ENCODE measurements at places on chromosomes 3 and 15. TPM values are rescaled to one million over a fixed set of nuclear protein-coding genes. Genes with fewer than 3 reads are reported as not detected.

The EBLN2 gene
- total RNA-seq, result 22.5 TPM

The ARRDC4 gene
- 43.8 TPM for total RNA-seq

The MKRN3 gene
- total RNA-seq, result 53.5 TPM

The DPPA2 gene
- not detected for total RNA-seq

The CLK3 gene
- 59.2 TPM for total RNA-seq

The GABRB3 gene
- 135 TPM for total RNA-seq

The TP53BP1 gene
- total RNA-seq, result 258 TPM

The CLDN18 gene
- not detected for total RNA-seq

The CRABP1 gene
- 5.3 TPM for total RNA-seq

The PLS1 gene
- 0.94 TPM for total RNA-seq

The AHSG gene
- 0.63 TPM for total RNA-seq

The CFAP92 gene
- total RNA-seq, result 1.6 TPM
